ENCODE measurements at places on chromosomes 5 and 9. TPM values are rescaled to one million over a fixed set of nuclear protein-coding genes. Genes with fewer than 3 reads are reported as not detected.

Gene CNOT6
- 20.1 TPM for total RNA-seq

Gene SIT1
- 0.68 TPM for total RNA-seq

Gene PCDHGA2
- total RNA-seq, result 2.4 TPM

Gene KCTD16
- 0.14 TPM for total RNA-seq

Gene PLAC8L1
- total RNA-seq, result not detected

Gene TAF1L
- total RNA-seq, result 2.0 TPM

GRCh38 chr5:173859408-173860159 lies 28.6 kb upstream of the CPEB4 start:
- no peak overlapping the region for H3K27ac ChIP-seq
- no peaks in the 10 kb centered on the region for H3K36me3 ChIP-seq
- no peaks in the 10 kb centered on the region for H3K27me3 ChIP-seq
- no peak overlapping the region for H3K4me3 ChIP-seq
- DNase-seq, result no peak

- H3K27ac ChIP-seq, result no peak overlapping the region
- no peaks in the 10 kb centered on the region for H3K36me3 ChIP-seq
- no peaks in the 10 kb centered on the region for H3K27me3 ChIP-seq
- H3K4me3 ChIP-seq, result no peak overlapping the region
- DNase-seq, result no peak
Observed at GRCh38 chr5:3307982-3308621, 287.5 kb upstream of the IRX1 start.

- DNase-seq, result no peak
- H3K27me3 ChIP-seq, result no peaks in the 10 kb centered on the region
- no peaks in the 10 kb centered on the region for H3K4me1 ChIP-seq
- H3K36me3 ChIP-seq, result no peaks in the 10 kb centered on the region
Observed at GRCh38 chr5:156402387-156402921, 75.5 kb downstream of the SGCD start.

GRCh38 chr9:4829969-4830368 lies 37.2 kb downstream of the RCL1 start:
- H3K27me3 ChIP-seq, result no peaks in the 10 kb centered on the region
- no peak for DNase-seq
- H3K4me1 ChIP-seq, result no peaks in the 10 kb centered on the region
- no peak overlapping the region for H3K4me3 ChIP-seq
- no peak overlapping the region for H3K27ac ChIP-seq

DNA sequence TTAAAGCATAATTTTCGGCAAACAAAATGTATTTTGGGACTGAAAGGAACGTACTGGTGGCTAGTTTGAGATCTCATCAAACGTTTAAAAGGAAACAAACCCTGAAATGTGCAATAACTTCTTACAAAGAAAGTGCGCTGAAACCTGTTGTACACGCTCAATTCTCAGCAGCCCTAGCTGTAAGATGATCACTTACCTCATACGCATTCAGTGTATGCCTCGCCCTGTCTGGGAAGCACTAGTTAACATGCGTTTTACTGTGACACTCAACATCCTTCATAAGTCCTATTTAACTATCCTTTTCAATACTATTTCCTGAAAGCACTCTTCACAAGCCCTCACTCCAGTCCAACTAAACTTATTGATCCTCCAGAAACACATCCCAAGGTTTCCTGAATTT lies 485.0 kb upstream of the EDIL3 start:
- no peak overlapping the region for H3K27ac ChIP-seq
- no peaks in the 10 kb centered on the region for H3K36me3 ChIP-seq
- H3K4me1 ChIP-seq, result no peaks in the 10 kb centered on the region

GRCh38 chr9:4665357-4665756 lies 923 bp downstream of the SPATA6L start:
- no peaks in the 10 kb centered on the region for H3K27me3 ChIP-seq
- H3K27ac ChIP-seq, result peak overlapping the region; percentile 90

DNA sequence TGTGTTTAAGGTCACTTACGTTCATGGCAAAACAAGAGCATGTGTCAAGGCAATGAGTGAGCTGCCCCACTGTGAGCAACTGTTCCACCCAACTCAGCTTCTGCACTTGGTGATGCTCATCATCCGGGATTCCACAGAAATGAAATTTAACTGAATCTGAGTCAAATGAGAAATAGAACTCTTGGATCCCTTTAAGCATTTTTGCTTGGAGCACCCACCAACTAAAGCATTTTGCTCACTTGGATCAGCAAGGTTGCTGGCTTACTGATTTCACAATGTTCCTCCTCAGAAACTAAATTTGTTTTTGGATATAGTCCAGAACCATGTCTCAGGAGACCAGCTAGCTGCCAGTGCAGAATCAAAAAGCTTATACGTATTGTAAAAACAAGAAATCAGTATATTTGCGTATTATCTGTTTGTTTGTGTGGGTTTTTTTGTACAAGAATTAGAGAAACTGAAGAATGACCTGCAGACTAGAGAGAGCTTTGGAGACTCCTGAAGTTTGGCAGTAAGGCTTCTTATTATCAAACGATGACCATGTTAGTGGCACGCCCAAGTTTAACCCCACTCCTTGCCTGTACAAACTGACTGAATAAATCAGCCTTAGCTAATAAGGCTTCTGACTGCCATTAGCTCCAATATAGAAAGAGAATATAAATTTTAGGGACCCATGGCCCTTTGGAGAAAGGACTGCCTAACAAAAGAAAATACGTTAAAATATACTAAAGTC lies 153.8 kb upstream of the FST start:
- H3K27ac ChIP-seq, result no peak overlapping the region
- H3K4me3 ChIP-seq, result no peak overlapping the region
- H3K4me1 ChIP-seq, result no peaks in the 10 kb centered on the region
- no peaks in the 10 kb centered on the region for H3K27me3 ChIP-seq
- DNase-seq, result no peak

- H3K4me3 ChIP-seq, result no peak overlapping the region
- H3K4me1 ChIP-seq, result no peaks in the 10 kb centered on the region
- H3K27ac ChIP-seq, result no peak overlapping the region
- no peak for DNase-seq
- no peaks in the 10 kb centered on the region for H3K27me3 ChIP-seq
Observed at GRCh38 chr5:179226696-179227095, 118.6 kb downstream of the ADAMTS2 start.

GRCh38 chr5:153372425-153373129 lies 117.9 kb upstream of the GRIA1 start:
- H3K36me3 ChIP-seq, result no peaks in the 10 kb centered on the region
- H3K27ac ChIP-seq, result no peak overlapping the region
- no peak overlapping the region for H3K4me3 ChIP-seq
- no peak for DNase-seq
- H3K27me3 ChIP-seq, result no peaks in the 10 kb centered on the region

- no peak overlapping the region for H3K27ac ChIP-seq
- H3K27me3 ChIP-seq, result no peaks in the 10 kb centered on the region
- H3K36me3 ChIP-seq, result no peaks in the 10 kb centered on the region
- H3K4me1 ChIP-seq, result no peaks in the 10 kb centered on the region
- peak; percentile 16 for DNase-seq
Observed at GRCh38 chr5:68087866-68088265, 127.7 kb upstream of the PIK3R1 start.

DNA sequence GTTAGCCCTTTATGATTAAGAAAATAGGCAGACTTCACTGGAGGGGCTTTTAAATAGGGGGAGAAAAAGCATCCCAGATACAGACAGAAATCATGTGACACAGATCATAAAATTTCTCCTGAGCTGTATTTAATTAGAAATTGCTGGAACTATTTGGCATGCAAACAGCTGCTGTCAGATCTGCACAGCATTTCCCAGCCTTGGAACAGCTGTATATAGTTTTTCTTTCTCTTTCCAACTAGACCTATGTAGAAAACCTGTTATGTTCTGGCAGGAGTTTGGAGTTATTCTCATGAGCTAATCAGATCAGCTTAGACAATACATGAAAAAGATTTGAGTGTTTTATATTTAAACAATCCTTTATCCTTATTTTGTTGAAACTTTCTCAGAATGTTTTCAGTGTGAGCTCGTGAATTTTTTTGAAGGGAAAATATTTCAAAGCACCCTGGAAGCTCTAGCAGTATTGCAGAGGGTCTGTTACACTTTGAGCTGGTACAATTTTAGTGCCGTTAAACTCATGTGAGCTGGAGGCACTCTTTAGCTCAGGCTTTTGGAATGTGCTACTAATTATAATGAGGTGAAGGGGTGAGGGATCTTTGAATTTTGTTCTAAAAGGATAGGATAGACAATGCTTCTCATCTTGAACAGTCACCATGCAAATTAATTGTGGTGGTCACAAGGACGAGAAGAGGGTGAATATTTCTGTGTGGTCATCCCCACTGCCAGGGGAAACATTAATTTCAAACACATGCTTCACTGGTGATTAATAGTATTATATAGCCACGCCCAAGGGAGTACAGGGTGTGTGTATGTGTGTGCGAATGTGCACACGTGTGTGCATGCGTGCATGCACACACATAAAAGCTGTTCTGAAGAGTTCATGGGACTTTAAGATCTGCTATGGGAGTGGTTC lies 239.4 kb upstream of the FBXL7 start:
- H3K27me3 ChIP-seq, result no peaks in the 10 kb centered on the region
- H3K4me1 ChIP-seq, result no peaks in the 10 kb centered on the region
- no peak for DNase-seq
- H3K36me3 ChIP-seq, result no peaks in the 10 kb centered on the region
- H3K4me3 ChIP-seq, result no peak overlapping the region

DNA sequence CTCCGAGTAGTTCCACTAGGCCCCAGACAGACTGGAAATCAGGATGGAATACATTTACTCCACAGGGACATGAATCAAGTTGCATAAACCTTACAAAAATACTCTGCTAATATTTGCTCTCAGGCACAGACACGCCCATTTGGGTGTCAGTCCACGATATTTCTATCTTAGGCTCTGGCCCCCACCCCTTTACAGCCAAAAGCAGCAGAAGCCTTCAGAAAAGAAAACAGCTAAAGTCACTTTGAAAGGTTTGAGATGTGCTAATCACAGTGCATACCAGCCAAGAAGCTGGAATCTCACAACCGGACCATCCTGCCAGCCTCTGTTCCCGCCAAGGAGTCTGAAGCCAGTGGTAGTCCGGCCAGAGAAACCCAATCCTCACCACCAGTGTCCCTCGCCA lies 22.6 kb downstream of the PTPN3 start:
- no peaks in the 10 kb centered on the region for H3K36me3 ChIP-seq
- DNase-seq, result peak; percentile 54
- no peak overlapping the region for H3K4me3 ChIP-seq
- H3K27ac ChIP-seq, result peak overlapping the region; percentile 24
- H3K4me1 ChIP-seq, result peaks cover 14% of the 10 kb centered on the region

GRCh38 chr5:138850865-138851435 lies 24.2 kb downstream of the LRRTM2 start:
- no peaks in the 10 kb centered on the region for H3K36me3 ChIP-seq
- no peak overlapping the region for H3K27ac ChIP-seq
- no peaks in the 10 kb centered on the region for H3K4me1 ChIP-seq

Data from prostate gland (tissue), 2 donors.